ENCODE measurements at places on chromosomes 5 and 9. TPM values are rescaled to one million over a fixed set of nuclear protein-coding genes. Genes with fewer than 3 reads are reported as not detected.

PSD2 gene
- total RNA-seq: 0.09 TPM

INSL4 gene
- not detected for total RNA-seq

PDE6A gene
- 0.11 TPM for total RNA-seq

PTGR1 gene
- 4.5 TPM for total RNA-seq

AHRR gene
- total RNA-seq: 2.0 TPM

NPR3 gene
- 0.26 TPM for total RNA-seq

TSSK1B gene
- not detected for total RNA-seq

CSF1R gene
- not detected for total RNA-seq

ADAMTS16 gene
- total RNA-seq: under 0.01 TPM

TRIM36 gene
- 0.26 TPM for total RNA-seq

REEP2 gene
- total RNA-seq: 1.0 TPM

MARCOL gene
- total RNA-seq: not detected

KCNMB1 gene
- total RNA-seq: not detected

Data from dermis lymphatic vessel endothelial cell (primary cell).